ENCODE measurements at places on chromosomes 3 and 15.

DNA sequence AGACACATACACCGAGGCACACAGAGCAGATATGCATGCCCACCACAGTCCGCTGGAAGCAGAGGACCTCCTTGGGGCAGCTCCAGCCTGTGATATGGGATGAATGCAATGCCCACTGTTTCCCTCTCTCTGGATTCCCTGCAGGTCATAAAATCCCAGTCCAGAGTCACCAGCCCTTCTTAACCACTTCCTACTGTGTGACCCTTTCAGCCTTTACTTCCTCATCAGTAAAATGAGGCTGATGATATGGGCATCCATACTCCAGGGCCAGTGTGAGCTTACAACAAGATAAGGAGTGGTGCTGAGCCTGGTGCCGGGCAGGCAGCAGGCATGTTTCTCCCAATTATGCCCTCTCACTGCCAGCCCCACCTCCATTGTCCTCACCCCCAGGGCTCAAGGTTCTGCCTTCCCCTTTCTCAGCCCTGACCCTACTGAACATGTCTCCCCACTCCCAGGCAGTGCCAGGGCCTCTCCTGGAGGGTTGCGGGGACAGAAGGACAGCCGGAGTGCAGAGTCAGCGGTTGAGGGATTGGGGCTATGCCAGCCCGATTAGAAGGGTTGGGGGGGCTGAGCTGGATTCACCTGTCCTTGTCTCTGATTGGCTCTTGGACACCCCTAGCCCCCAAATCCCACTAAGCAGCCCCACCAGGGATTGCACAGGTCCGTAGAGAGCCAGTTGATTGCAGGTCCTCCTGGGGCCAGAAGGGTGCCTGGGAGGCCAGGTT lies at the start of gene GNAT1:
GNAT1 (plus strand) TSS at position 675 of the 725 bp plus-strand sequence. CDS start 116 bp downstream, outside the sequence.
- DNase-seq, result no peak

DNA sequence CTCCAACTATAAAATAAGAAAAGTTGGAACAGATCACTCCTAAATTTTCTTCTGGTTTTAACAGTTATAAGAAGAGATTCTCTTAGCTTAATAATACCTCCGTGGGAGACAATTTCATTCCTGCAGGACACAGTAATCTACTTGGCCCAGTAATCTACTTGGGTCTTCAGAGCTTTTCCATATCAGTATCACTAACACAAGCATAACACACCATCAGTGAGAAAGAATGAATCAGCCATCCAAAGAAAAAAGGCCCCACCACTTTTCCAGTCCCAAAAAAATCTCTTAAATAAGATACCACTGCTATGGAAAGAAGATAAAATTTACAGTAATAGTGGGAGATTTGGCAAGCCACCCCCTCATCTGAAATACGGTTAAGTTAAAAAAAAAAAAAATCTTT lies 20.2 kb downstream of the SIN3A start:
- no peak for DNase-seq

DNA sequence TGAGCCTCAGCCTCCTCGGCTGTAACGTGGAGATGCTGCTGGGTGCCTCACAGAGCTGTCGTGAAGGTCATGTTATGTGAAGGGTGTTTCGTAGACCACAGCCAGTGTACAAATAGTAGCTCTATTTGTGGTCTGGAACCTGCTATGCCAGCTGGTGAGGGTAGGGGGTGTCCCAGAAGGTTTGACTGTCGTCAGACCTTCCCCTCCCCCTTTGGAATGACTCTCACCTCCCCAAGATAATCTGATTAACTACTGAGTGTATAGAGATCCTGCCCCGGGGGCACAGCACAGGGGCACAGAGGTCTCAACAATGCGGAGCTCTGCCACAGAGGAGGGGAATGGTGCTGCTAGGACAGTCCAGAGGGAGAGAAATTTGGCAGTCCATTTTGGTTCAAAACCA lies 20.5 kb downstream of the FGD5 start:
- DNase-seq, result no peak

DNA sequence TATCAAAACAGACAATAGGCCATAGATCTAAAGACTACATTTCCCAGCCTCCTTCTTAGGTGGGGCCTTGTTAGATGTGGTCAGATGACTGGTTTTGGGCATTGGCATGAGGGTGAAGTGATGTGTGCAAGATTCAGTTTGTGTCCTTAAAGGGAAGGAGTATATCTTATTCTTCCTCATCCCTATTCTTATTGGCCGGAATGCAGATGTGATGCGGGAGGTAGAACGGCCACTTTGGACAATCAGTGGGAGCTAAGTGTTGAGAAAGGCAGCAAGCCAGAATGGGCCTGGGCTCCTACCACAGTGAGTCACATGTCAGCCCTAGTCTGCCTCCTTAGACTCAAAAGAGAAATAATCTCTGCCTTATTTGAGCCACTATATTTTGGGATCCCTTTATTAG lies 89.8 kb upstream of the MEX3B start:
- no peak for DNase-seq

- no peak for DNase-seq
Measured at GRCh38 chr3:122772827-122773226, 20.8 kb downstream of the HSPBAP1 start.

- no peak for DNase-seq
Measured at GRCh38 chr3:177108648-177109047, 88.6 kb downstream of the TBL1XR1 start.
